ENCODE measurements at places on chromosomes 13 and 19.

- DNase-seq = no peak
Measured at GRCh38 chr13:110130431-110130830, 176.5 kb downstream of the COL4A1 start.

DNA sequence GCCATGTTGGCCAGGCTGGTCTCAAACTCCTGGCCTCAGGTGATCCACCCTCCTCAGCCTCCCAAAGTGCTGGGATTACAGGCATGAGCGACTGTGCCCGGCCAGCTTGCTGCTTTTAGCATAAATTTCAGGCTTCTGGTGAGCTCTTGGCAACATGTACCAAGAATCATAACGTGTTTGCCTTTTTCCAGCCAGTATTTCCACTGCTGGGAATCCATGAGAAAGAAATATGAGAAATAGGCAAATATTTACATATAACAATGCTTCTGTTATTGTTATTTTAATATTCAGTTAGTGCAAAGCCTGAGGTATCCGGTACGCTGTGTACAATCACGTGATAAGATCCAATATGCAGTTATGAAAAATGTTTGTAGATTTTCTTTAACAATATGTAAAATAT is 29.2 kb upstream of the CERS4 start:
- DNase-seq = no peak

- DNase-seq = no peak
Measured at GRCh38 chr13:41746259-41746658, 214.7 kb downstream of the VWA8 start.

DNA sequence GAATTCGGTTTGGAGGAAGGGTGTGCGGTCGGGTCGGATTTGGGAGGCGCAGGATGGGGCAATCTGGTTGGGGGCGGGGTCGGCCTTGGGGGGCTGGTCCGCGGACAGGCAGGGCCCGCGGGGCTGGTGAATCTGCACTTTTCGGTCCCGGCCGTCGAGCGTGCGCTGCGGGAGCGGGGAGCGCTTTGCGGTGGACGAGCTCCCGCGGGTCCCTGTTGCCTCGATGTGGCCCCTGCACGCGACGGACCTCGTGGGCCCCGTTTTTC is 11.9 kb downstream of the PEAK3 start:
- peak; percentile 45 for DNase-seq

DNA sequence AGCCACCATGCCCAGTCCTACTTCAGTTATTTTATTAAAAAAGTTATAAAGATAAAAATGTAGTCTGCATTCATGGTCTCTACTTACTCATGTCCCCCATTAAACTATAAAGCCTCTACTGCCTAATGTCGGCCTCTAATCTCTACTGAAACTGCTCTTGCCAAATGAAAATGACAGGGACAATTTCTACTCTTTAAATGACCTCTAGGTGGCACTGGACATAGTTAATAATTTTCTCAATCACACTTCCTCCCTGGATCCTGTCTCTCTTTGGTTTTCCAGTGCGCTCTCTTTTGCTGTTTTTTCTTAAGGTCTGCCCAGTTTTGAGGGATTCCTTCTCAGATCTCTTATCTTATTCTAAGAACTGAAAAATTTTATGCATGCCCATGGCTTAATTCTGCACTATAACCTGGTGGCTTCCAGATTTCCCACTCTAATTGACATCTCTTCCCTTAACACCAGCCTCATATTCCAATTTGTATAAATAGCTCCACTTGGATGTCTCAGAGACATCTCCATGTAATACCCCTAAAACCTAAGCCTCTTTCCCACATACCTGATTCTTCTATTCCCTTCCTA is 54.3 kb downstream of the MTMR6 start:
- DNase-seq = no peak

DNA sequence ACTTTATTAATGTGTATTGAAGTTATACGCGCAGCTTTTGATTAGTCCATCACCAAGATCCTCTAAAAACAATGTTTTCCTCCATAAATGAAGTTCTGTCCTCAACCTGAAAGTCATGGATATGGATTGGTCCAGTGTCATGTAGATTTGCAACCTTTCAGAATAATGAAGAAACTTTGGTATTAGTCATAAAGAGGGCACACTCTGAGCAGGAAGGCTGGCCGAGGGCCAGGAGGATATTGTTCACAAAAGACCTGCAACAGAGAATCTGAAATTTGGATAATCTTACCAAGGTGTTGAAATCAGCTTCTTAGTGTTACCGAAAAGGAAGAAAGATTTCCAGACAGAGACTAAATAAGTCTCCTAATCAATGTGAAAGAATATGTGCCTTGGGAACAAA is 20.7 kb downstream of the CLDN10 start:
- no peak for DNase-seq

DNA sequence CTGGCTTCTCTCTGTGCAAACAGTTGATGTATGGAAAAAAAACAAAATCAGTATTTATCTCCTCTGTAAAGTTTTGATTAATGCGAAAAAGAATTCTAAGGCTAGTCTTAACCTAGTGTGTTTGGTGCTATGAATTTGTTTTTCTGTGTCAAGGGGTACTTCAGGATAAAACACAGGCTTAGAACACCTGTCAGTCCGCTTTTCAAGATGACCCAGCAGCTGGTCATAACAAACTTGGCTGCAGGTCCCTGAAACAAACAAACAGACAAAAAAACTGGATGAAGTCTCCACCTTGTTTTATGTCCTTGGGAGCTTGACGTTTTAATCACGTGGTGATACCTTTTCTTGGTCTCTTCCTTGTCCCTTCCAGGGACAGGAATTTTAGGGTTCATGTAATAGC is 689.3 kb downstream of the UQCRFS1 start:
- DNase-seq = no peak

DNA sequence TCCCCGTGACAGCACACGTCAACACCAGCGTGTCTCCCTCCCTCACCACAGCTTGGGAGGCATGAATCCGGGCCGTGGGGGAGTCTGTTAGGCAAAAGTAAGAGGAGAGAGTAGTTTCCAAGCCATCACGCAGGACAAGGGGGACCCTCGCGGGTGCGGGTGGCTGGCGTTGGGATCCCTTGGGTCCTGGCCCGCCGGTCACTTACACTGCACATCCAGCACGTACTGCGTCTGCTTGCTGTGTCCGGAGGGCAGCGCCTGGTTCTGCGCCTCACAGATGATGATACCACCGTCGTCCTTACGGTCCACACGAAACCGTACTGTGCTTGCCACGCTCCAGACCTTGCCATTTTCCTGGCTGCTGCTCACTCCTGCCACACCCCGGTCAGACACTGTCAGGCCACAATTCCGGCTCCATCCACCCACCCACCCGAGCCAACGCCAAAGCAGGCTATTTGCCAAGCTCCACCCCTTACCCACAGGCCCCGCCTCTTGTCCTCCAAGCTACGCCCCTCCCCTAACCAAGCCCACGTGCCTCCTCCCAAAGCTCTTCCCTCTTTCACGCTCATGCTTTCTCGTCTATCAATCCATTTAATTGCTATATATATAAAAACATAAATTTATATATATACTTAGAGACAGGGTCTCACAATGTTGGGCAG is 6.6 kb upstream of the ZNF428 start:
- no peak for DNase-seq

GRCh38 chr13:110813646-110814624 is 100.4 kb downstream of the ING1 start:
- DNase-seq = no peak

DNA sequence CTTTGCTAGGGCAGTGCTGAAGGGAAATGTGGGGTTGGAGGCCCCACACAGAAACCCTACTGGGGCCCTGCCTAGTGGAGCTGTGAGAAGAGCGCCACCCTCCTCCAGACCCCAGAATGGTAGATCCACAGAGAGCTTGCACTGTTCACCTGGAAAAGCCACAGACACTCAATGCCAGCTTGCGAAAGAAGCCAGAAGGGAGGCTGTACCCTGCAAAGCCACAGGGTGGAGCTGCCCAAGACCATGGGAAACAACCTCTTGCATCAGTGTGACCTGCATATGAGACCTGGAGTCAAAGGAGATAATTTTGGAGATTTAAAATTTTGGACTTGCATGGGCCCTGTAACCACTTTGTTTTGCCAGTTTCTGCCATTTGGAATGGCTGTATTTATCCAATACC is 615.4 kb upstream of the MIR17HG start:
- no peak for DNase-seq

DNA sequence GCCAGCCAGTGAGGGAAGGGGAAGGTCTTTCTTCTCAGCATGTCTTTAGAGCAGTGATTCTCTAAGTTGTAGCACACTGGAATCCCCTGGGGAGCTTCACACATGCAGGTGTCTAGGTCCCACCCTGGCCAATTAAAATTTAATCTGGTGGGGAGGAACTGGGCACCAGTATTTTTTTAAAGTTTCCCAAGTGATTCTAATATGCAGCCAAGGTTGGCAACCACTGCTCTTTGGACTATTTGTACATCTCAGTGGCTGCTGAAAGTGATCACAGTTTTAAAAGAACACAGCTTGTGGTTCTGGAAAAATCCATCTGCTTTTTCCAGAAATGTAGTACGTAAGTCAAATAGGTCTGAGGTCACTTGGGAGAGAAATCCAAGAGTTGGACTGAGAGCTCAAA is 10.7 kb upstream of the KATNAL1 start:
- DNase-seq = no peak

DNA sequence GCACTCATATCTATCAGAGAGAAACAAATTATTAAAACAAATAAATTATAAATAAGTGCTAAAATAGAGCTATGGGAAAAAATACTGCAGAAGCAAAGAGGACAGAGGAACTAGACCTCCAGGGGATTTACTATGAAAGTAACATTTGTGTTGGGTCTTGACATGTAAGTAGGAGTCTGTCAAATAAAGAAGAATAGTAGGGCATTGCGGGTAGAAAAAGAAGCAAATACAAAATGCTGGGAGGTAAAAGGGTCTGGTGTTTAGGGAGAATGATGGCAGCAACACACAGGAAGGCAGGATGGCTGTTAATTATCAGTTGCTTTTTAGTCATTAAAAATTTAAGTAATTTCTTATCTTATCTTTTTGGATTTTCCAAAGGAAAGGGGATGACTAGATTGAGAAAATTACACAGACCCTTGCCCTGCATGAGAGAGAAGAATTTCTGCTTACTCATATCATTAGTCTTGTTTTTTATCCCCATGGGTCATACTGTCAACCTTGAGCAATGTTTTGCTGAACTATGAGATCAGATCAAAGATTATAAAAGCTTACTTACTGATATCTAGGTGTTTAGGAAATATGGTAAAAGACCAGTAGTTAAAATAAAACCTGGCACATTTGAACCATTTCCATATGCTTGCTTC is 472.7 kb downstream of the DIAPH3 start:
- DNase-seq = no peak

DNA sequence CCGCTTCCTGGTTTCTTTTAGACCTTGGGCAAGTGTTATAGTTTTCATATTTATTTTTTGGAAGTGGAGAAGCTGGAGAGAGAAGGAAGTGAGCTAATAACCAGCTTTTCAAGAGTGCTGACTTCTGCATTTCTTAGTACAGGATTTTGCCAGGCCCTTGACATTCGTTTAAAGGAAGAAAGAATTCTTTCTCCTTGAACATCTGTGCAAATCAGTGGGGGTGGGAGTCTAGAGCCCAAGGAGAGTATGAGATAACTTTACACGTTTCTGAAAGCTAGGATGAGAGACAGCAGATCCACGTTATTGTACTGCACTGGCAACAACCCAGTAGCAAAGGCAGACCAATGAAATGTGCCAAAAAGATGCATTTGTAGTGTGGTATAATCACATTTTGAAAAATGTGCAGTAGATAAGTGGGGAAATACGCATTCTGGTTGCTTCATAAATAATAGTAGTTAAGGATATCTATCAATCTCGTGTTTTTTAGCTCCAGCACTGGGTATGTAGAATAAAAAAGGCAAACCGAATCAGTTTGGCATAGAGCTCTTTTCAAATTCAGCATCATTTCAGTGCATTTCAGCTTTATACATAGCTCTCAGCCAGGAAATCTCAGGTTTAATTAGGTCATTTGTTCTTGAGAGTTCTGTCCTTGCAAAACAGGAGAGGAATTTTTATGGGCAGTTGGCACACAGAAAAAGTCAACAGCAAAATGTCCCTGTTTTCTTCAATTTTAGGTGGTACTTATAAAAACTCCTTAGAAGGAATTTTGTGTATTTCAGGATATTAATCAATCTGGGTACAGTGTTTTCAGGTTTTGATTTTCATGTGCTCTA is 4.3 kb downstream of the RNF113B start:
- no peak for DNase-seq

DNA sequence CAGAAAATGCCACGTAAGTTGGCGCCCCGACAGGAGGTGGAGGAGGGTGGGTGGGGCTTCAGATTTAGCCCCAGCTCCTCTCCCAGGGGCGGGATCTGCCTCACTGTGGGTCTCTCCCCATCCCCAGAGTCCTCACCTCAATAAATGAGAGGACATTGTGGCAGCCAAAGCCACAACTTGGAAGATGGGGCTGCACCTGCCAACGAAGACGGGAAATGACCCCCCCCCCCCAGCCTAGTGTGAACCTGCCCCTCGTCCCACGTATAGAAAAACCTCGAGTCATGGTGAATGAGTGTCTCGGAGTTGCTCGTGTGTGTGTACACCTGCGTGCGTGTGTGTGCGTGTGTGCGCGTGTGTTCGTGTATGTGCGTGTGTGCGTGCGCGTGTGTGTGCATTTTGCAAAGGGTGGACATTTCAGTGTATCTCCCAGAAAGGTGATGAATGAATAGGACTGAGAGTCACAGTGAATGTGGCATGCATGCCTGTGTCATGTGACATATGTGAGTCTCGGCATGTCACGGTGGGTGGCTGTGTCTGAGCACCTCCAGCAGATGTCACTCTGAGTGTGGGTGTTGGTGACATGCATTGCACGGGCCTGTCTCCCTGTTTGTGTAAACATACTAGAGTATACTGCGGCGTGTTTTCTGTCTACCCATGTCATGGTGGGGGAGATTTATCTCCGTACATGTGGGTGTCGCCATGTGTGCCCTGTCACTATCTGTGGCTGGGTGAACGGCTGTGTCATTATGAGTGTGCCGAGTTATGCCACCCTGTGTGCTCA is 1.5 kb upstream of the TRAPPC5 start:
- peak; percentile 60 for DNase-seq

DNA sequence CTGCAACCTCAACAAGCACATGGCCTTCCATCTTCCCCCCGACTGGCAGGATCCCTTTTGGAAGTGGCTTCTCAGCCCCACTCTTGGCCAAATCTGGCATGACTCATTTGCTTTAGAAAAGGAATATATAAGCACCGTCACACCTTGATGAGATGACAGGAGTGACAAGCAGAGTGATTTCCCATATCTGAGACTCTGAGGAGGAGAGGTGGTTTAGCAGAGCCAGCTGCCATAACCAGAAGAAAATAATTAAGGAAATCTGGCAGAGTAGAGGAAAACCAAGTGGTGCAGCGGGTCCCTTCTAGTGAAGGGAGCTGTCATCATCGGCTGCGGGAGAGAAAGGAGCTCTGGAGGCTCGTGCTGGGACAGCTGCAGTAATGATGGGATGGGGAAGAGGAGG is 27.5 kb upstream of the KCTD15 start:
- no peak for DNase-seq

DNA sequence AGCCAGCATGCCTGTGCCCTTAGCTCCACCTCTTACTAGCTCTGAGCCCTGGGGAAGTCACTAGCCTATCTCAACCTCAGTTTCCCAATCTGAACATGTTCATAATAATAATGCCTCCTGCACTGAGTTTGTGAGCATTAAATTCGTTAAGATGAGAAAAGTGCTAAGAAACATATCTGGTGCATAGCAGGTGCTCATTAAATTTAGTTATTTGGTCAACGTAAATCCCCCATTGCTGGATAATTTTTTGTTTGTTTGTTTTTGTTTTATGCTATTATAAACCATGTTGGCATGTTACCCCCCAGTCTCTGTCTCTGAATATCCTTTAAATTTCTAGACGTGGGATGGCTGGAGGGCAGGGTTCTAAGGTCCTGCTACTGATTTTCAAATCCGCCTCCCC is 10.6 kb downstream of the FCGBP start:
- DNase-seq = no peak
